ENCODE measurements at places on chromosomes 6 and 20.

GRCh38 chr6:22327881-22328280 lies 31.0 kb upstream of the PRL start:
- no peak for DNase-seq

GRCh38 chr6:166058064-166058739 lies 109.4 kb downstream of the TBXT start:
- DNase-seq, result no peak

- peak; percentile 50 for DNase-seq
These were observed 117.0 kb downstream of the ERMARD start for GRCh38 chr6:169868458-169868857.

- no peak for DNase-seq
These were observed 496.7 kb downstream of the RNF144B start for GRCh38 chr6:18883851-18884250.

- DNase-seq, result no peak
These were observed 8.2 kb upstream of the ELMO2 start for GRCh38 chr20:46414608-46415007.

DNA sequence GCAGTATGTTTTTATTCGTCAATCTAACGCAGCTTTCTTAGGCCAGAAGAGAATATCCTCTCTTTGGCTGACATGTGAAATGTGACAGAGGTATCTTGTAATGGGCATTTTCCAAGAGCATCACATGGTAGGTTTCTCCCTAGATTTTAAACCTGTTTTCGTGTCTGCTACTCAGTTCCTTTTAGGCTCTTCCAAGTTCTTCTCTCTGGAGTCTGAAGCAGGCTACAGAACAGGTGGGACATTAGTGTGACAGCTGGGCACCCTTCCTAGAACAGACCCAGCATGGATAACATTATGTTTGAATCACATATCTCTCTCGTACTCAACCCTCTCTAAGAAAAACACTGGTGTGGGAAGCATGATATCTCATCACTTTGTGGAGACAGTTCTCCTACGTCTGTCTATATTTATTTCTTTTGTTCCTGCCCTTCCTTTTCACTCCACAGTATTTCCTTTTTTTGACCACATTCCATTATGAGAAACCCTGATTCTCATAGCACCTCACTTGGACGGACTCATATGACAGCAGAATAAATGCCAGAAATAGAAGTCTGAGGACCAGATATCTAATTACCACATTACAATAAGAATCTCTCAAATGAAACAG lies 263.4 kb downstream of the NKAIN2 start:
- DNase-seq, result no peak

- DNase-seq, result no peak
These were observed 113.3 kb upstream of the NUP153 start for GRCh38 chr6:17820055-17820454.

GRCh38 chr6:132414761-132415160 lies 13.5 kb upstream of the MOXD1 start:
- DNase-seq, result no peak

DNA sequence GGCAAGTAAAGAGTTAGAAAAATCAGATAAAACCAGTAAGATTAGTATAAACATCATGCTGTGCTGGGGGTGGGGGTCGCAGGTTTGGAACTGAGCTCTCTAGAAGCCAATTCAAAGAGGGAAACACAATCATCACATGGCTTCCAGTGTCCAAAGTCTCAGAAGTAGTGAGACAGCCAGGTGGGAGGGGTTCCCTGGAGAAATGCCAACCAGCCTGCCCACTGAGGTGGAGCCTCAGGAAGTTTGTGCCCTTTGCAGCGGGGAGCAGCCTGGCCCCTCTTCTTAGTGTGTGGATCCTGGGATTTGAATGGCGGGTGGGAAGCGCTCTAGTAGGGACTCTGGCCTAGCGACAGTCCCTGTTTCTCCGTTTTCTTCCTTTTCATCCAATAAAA lies 21.4 kb downstream of the C6orf15 start:
- DNase-seq, result no peak

DNA sequence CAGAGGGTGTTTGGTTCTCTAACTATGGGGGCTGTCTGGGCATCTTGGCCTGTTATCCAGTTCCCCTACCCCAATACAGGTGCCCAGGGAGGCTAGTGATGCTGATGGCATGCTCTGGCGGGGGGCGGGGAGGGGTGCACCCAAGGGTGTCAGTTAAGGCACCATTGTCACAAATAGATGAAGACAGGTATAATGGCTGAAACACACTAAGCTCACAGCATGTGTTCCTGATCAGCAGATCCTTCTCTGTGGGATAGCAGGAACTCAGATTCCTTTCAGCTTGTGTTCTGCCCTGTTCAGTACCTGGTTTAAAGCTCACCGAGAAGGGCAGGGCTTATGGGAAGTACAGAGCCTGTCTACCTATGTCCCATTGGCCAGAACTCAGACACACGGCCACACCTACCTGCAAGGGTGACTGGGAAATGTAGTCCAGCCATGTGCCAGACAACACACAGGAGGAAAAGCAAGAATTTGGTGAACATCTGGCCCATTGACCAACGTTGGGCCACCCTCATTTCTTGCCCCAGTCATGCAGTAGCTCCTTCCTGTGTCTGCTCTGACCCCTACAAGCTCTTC lies 3.4 kb upstream of the RSPO4 start:
- no peak for DNase-seq

GRCh38 chr6:43331470-43331869 lies 22.8 kb upstream of the CRIP3 start:
- no peak for DNase-seq

GRCh38 chr6:130034378-130035146 lies 16.2 kb downstream of the L3MBTL3 start:
- no peak for DNase-seq

- peak; percentile 41 for DNase-seq
These were observed 25.6 kb downstream of the WRNIP1 start for GRCh38 chr6:2790588-2791449.
